Activated CD4-positive, alpha-beta T cell treated with anti-CD3 and anti-CD28 coated beads, Interleukin-2, amount 10 ng/mL, durations not matched to agents 24 days and 14 days (primary cell): ENCODE measurements at places on chromosomes 1 and 21.

DNA sequence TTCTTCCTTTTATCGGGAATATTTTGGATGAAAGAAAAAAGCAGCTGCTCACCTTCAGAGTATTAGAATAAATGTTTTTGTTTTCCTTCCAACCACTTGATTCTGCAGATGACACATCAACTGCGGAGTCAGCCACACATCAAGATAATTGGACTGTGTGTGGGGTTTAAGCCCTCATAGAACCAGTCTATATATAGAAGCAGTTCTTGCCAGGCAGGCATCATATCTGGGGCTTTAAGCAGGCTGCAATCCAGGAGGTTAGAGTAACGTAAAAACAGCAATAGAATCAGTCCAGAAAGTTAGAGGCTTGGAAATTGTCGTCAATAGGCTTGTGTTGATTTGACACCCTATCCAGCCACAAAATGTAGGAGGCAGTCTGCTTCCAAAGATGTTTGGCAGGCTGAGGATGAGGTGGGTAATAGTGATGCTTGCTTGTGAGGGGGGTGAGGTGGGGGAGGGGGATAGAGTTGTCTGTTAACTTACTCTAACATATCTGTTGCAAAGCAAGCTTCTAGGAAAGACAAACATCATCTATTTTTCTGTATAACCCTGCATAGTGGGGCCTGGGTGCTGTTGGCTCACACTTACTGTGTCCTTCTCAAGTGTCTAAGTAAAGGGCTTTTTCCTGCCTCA, 64.8 kb downstream of the PEX14 start:
- DNase-seq: no peak
- H3K27ac ChIP-seq: no peak overlapping the region
- H3K36me3 ChIP-seq: peaks cover 20% of the 10 kb centered on the region
- no peaks in the 10 kb centered on the region for H3K27me3 ChIP-seq

DNA sequence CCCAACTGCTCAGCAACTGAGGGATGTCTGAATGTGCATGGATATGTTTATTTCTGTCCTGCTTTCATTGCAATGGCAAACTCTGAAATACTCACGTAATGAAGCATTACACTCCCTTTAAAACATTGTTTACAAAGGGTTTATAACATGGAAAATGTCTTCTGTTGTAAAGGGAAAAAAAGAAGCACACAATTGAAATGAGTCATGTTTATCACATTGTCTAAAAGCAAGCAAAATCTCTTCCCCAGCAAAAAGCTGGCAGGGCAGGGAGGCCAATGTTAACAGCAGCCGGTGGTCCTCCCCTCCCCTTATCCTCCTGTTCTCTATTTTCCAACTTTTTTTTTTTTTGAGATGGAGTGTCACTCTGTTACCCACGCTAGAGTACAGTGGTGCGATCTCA, 3.9 kb upstream of the EFNA1 start:
- no peak overlapping the region for H3K27ac ChIP-seq
- peaks cover 53% of the 10 kb centered on the region for H3K27me3 ChIP-seq
- no peaks in the 10 kb centered on the region for H3K36me3 ChIP-seq
- DNase-seq: no peak
- peaks cover 18% of the 10 kb centered on the region for H3K4me1 ChIP-seq
- no peak overlapping the region for H3K4me3 ChIP-seq

- DNase-seq: no peak
- peaks cover 30% of the 10 kb centered on the region for H3K4me1 ChIP-seq
- no peak overlapping the region for H3K4me3 ChIP-seq
- peaks cover 32% of the 10 kb centered on the region for H3K36me3 ChIP-seq
- H3K27ac ChIP-seq: no peak overlapping the region
These were observed 5.7 kb downstream of the IPO9 start for GRCh38 chr1:201834621-201835020.

GRCh38 chr1:200681231-200681630, 11.5 kb upstream of the DDX59 start:
- DNase-seq: no peak
- no peak overlapping the region for H3K4me3 ChIP-seq
- no peaks in the 10 kb centered on the region for H3K36me3 ChIP-seq
- no peaks in the 10 kb centered on the region for H3K4me1 ChIP-seq
- no peaks in the 10 kb centered on the region for H3K27me3 ChIP-seq
- no peak overlapping the region for H3K27ac ChIP-seq

- H3K4me3 ChIP-seq: no peak overlapping the region
- peaks cover 6% of the 10 kb centered on the region for H3K27me3 ChIP-seq
- H3K27ac ChIP-seq: no peak overlapping the region
- no peaks in the 10 kb centered on the region for H3K4me1 ChIP-seq
These were observed 410.1 kb upstream of the PLXNA2 start for GRCh38 chr1:208654241-208654640.
